HFFc6 (cell line): ENCODE measurements at places on chromosomes 7 and 10. TPM values are rescaled to one million over a fixed set of nuclear protein-coding genes. Genes with fewer than 3 reads are reported as not detected.
A peak's percentile ranks its signal among the peaks of the same experiment; 100 is the strongest.

GRCh38 chr10:35225204-35225603 is 98.6 kb downstream of the CREM start:
- DNase-seq = no peak

GRCh38 chr10:124616836-124617130 is 127.4 kb downstream of the FAM53B start:
- DNase-seq = no peak

DNA sequence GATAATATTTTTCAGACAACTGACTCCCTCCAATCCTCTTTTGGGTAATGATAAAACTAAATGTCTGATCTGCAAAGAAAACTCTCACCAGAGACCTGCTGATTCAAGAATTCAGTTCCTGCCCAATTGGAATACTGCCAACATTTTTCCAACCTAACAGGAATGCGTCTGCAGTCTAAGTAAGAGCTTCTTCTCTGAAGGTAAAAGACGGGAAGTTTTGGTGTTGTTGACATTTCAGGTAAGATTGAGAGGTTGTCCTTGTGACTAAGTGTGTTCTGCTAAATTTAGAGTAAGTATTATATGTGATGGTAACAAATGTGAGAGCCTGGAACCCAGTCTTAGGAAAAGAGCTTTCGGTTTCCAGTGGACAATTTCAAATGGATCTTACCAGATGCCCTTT is 17.6 kb downstream of the IFIT5 start:
- DNase-seq = peak; percentile 46

GRCh38 chr10:131116216-131116990 is 195.1 kb downstream of the TCERG1L start:
- DNase-seq = no peak

DNA sequence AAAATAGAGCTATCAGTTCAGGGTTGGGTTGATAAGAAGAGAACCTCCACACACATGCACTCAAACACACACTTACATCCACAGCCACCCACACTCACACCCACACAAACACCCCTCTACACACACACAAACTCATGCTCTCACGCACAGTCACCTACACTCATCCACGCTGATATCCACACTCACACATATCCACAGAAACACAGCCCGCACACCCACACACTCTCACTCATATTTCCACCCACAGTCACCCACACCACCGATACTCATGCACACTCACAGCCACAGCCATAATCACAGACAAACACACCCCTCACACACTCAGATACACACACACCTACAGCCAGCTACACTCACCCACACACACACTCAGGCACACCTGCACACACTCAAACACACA is 333.0 kb upstream of the TPK1 start:
- DNase-seq = no peak

DNA sequence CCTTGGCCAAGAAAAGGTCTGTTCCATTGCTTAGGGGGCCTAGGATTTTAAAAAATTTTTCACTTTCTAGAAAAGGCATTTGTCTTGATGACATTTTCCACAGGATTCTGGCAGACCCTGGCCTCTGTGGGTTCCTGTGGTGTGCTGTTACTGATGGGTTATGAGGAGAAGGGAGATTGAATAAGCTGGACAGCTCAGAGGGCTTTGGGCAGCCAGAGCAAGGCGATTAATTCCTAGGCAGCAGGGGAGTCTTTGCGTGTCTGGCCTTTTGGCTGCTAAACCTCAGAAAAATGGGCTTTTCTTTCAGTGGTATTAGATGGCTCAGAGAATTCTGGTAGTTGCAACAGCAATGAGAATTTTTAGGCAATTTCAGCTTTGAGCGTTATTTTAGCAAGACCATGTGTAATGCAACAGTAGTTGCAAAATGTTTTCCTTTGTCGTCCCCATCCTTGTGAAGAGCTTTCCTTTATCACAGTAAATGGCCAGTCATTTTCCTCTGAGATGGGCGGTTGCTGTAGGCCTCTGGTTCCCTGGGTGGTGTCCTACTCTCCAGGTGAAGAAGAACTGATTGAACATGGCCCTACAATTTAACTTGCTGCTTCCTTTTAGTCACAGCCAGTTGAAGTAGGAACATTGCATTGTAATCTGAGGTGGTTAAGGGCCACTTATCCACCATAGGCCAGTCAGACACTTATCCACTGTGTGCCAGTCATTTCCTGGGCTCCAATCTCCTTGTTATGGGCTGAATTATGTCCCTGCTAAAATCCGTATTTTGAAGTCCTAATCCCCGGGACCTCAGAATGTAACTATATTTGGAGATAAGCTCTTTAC is 43.2 kb downstream of the SH2D4B start:
- no peak for DNase-seq

Gene GSTO2
- 2.3 and 10.7 TPM in 2 replicates for total RNA-seq

Gene ERLIN1
- 60.9 to 83.1 TPM (median 75.5 TPM) in 3 replicates for total RNA-seq

GRCh38 chr10:17109475-17110207 is 20.0 kb downstream of the CUBN start:
- peak; percentile 75 for DNase-seq

DNA sequence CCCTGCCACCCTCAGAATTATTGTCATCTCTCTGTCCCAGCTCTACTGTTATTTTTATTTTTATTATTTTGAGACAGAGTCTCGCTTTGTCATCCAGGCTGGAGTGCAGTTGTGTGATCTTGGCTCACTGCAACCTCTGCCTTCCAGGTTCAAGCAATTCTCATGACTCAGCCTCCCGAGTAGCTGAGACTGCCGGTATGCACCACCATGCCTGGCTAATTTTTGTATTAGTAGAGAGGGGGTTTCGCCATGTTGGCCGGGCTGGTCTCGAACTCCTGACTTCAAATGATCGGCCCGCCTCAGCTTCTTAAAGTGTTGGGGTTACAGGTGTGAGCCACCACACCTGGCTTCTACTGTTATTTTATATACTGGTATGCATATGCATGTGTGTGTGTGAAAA is 11.0 kb downstream of the CALHM2 start:
- DNase-seq = peak; percentile 11

DNA sequence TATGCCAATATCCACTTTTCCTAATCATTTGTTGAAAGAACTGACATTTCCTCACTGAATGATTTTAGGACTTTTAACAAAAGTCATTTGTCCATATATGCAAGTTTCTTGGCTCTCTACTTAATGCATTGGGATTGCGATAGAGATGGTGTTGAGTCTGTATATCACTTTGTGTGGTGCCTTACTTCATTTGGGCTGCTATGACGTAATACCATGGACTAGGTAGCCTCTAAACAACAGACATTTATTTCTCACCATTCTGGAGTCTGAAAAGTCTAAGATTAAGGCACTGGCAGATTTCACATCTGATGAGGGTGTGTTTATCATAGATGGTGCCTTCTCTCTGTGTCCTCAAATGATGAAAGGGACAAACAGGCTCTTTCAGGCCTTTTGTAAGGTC is 342.6 kb downstream of the DPP6 start:
- no peak for DNase-seq

DNA sequence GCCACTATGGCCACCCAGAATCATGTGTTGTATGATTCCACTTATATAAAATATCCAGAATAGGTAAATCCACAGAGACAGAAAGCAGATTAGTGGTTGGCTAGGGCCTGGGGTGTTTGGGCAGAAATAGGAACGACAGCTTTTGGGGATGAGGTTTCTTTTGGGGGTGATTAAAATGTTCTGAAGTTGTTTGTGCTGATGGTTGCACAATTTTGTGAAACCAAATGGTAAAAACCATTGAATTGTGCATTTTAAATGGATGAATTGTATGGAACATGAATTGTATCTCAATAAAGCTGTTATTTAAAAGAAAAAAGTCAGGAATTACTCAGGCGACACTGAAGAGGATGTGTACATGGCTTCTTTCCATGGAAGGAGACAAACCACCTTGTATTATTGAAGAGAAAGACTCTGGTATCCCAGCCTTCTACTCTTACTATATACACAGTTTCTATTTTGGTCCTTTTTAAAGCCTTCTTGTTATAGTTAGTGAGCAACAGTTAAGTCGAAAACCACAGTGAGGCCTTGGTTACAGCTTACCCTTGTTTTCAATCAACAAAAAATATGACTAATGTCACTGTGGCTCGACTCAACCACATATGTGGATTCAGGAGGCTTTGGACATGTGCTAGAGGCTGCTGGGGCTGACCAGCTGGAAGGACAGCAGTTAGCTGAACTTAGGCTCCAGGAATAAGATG is 57.1 kb upstream of the KMT2E start:
- DNase-seq = peak; percentile 99

Gene DNAJC12
- 0.17 to 0.47 TPM (median 0.39 TPM) in 3 replicates for total RNA-seq

DNA sequence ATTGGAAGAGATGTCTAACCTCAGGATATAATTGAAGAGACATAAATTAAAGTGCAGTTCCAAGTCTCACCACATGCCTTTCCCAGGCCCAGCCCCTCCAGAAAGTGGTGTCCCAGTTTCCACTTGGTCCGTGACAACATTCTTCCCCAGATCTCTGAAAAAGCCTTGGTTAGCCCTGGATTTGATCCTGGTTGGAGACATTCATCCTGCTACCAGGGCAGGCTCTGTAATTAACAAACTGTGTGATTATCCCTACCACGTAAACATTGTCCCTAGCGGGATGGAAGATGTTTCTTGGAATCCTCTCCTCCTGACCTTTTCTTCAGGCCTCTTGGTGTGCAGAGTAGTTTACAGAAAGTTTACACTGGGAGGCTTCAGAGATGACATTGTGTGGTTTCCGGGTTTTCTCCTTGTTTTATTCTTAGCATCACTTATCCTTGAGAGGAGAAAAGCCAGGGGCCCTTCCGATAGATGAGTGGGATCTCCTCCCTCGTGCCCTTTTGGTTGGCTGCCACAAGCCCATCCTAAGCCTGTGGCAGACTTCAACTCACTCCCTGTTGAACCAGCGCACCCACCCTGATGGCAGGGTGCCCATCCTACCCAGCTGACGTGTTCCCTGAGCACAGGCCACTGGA is 83.8 kb downstream of the COL13A1 start:
- no peak for DNase-seq

DNA sequence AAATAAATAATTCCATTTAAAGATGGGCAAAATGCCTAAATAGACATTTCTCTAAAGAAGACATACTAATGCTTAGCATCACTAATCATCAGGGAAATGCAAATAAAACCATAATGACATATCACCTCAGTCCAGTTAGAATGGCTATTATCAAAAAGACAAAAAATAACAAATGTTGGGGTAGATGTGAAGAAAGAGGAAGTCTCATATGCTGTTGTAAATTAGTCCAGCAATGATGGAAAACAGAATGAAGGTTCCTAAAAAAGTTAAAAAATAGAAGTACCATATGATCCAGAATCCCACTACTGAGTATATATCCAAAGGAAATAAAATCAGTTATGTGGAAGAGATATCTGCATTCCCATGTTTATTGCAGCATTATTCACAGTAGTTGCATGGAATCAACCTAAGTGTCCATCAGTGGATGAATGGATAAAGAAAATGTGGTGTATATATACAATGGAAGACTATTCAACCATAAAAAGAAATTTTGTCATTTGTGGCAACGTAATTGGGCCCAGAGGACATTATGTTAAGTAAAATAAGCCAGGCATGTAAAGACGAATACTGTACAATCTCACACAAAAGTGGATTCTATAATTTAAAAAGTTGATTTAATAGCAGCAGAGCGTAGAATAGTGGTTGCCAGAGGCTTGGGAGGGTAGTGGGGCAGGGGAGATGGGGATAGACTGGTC is 52.0 kb downstream of the TCAF1 start:
- DNase-seq = no peak

DNA sequence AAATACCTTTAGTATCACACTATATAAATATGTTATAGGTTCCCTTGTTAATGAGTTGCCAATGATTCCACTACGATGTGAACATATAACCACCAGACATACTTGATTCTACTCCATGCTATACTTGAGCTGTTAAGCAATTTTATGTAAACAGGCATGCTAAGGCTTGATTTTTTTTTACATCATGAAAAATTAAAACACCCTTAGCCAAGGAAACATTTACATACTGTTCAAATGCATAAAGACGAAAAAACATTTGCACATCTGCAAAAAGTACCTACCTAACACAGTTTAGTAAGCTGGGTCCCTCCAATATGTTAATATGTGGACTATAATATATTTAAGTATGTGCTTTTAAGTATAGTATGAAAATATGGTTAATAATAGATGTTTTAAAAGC is 9.0 kb upstream of the CABCOCO1 start:
- DNase-seq = no peak

DNA sequence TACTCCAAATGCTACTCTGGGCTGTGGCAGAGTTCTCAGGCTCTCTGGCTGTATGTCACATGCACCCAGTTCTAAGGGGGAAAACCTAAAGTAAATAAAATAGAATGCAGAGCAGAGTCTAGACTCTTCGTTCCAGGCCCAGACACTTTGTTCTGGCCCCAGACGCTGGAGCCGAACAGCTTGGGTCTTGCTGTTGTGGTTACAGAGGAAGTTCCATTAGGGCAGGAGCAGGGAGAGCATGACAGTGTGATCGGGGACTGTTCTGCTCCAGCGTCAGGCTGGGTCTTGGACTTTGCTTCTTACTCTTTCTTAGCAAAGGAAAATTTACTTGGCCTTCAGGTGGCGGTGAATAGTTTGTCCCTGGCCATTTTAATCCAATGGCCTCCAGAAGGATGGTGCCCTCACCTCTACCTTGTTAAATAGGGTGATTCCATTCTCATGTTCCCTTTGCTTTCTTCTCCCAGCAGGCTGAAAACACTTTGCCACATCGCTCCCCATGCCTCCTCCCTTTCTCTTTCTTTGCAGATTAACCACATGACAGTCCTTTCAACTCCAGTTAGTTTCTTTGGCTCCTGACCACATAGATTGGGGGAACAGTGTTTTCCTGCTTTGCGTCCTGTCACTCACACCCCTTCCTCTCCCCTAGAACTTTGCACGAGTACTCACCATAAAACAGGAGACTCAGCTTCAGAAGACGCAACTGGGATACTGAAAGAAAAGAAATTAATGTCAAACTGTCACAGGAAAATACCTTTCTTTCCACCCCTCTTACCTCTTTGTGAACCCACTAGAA is 730.8 kb downstream of the SUGCT start:
- no peak for DNase-seq

DNA sequence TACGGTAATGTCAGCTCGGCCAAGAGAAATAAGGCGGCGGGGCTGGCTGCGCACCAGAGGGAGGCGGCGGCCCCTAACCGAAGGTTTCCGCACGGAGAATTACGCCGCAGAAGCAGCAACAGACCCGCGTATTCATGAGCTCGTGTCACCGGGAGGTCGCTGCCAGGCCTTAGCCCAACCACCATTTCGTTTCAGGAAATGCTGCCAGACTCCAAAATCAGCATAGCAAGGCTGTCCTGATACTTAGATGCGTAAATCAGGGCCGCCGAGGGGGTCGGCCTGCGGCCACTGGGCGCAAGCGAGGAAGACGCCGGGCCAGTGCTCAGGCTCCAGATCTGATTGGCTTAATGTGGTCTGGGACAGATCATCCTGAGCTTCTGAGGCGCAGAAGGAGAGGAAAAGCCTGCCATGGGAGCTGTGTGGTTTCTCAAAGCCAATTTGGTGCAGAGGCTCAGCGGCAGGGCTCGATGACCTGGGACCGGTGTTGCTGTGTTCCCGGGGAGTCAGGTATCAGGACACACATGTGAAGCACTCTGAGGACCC is 247.9 kb downstream of the BAMBI start:
- DNase-seq = no peak

- DNase-seq = no peak
These were observed 428.9 kb upstream of the AUTS2 start for GRCh38 chr7:69169386-69169785.

Gene UROS
- 86.4 to 104 TPM (median 86.9 TPM) in 3 replicates for total RNA-seq

Gene CYP3A4
- not detected in 3 replicates for total RNA-seq

Gene FAM237B
- not detected in 3 replicates for total RNA-seq
